ENCODE measurements at places on chromosomes 11 and 22. TPM values are rescaled to one million over a fixed set of nuclear protein-coding genes. Genes with fewer than 3 reads are reported as not detected.

DNA sequence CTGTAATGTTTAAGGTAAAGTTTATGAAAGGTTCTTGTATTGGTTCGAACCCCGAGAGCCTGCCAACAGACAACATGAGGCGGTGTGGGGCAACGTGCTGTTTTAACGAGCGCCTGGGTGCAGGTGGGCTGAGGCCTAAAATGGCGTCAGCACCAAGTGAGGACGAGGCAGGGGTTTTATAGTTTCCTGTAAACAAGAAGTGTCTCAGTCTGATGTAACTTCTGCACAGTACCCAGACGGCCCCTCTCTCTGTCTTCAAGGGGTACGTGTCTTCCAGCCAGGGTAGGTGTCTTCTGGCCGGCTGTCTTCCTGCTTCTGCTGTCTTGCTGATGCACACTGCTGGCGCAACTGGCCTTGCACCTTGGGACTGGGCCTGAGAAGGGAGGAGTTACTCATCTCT is 2.7 kb downstream of the PPFIBP2 start:
- no peak for DNase-seq

- no peak for DNase-seq
Observed at GRCh38 chr11:83070731-83071566, 748 bp downstream of the RAB30 start.

- DNase-seq: peak; percentile 3
Observed at GRCh38 chr11:102680945-102681344, 24.6 kb downstream of the MMP27 start.

DNA sequence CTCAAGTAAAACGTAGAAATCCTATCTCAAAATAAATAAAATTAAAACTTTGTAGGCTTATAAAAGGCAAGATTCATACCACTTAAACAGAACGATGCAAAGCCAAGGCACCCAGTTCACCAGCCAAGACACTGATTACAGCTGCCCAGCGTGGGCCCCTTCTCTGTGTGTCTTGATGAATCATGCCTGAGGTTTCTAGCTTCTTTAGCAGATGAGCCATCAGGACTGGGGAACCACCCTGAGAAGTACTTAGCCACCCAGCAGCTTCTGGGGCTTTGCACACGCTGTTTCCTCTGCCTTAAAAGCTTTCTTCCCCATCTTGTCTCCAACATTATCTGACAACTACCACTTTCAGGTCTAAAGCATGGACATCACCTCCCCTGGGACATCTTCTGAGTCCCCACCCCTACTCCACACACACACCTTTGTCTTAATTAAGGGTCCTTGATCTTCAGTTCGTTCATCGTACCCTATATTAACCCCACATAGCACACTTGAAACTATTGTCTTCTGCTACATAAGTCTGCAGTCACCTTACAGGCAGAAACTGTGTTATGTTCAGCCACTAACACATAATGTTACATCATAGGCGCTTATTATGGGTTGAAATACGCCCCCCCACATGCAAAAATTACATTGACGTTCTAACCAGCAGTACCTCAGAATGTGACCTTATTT is 8.7 kb upstream of the LAYN start:
- peak; percentile 92 for DNase-seq

GRCh38 chr11:117724104-117724503 is 72.9 kb downstream of the DSCAML1 start:
- DNase-seq: no peak

DNA sequence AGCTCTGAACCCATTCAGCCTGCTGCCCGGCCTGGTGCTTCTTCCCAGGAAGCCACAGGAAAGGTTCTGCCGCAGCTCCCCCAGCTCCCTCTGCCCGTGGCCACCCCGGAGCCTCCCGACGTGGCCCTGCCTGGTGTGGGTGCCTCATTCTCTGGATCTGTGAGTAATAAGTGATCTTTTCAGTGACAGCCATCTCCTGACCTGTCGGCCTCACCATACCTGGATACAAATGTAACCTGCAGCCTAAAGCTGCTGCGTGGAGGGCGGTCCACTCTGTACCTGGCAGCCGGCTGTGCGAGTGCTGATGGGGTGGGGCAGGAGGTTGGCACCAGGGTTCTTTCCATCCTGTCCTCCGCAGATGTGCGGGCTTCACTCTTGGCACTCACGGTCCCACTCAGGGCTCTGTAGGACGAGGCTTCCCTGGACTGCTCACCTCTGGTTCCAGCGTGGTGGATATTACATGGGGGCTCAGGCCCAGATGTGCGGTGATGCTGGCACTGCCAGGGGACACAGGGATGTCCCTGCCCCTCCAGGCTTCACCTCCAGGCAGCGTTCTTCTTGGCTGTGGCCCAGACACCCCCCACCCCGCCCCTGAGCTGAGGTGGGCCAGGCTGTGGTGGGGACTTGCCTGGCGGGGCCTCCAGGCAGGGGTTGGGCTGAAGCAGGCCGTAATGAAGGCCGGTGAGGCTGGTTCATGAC is 748.5 kb downstream of the BRD1 start:
- DNase-seq: no peak

DNA sequence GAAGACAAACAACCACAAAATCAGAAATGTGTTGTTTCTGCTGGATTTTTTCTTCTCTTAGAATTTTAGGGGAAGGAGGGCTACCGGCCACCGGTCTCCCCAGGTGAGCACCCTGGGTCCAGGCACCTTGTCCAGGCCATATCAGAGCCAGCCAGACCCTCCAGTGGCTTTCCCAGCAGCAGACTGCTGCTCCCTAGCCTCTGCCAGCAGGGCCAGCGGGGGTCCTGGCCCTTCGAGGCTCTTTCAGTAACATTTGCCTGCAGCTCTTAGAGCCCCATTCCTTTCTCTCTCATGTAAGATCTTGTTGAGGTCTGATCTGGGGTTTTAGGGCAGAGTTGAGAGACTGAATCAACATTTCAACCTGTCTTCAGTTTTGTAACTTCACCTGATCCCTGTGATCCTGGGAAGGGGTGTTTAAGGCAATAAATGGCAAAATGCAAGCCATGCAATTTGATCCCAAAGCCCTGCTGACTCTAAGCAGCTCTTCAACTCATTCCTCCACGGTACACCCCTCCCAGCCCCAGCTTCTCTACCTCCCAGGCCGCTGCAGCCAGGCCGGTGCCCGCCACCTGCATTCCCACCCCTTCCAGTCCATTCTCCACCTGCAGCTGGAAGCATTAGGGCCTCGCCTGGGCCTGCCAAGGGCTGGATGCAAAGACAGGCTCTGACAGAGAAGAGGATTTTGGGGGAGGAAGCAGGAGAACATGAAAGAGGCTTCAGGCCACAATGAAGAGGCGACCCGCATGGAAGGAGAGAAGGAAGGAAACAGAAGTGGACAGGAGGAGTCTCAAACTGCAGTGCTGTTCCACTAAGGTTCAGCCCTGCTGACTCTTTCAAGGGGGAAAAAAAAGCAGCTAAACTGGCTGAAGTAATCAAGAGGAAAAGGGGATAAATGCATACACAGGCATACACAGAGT is 113.0 kb upstream of the FGF3 start:
- DNase-seq: no peak

- no peak for DNase-seq
Observed at GRCh38 chr11:57775491-57775890, 13.9 kb downstream of the CTNND1 start.

DNA sequence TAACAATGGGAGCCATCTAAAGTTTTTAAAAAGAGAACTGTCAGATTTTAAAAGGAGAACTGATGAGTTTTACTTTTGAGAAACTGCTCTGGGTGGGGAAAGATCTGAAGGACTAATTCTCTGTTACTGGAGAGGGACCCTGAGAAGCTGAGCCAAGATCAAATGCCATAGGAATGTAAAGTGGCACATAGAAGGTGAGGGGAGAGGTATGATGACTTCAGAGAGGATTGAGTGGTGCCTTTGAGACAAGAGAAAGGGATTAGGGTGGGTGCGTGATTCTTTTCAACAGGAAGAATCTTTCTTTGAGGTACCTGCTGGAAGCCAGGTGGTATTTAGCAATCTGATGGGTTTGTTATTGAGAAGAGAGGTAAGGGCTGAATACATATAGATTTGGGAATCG is 9.0 kb downstream of the CRKL start:
- no peak for DNase-seq

GRCh38 chr11:80083531-80083951 is 642.7 kb upstream of the TENM4 start:
- DNase-seq: no peak

- peak; percentile 86 for DNase-seq
Observed at GRCh38 chr11:96200243-96200642, 142.8 kb downstream of the MAML2 start.

- DNase-seq: no peak
Observed at GRCh38 chr11:125519860-125520834, 24.1 kb upstream of the FEZ1 start.

The OR2AG1 gene
- not detected for total RNA-seq

The ACR gene
- not detected for total RNA-seq

The MPZL2 gene
- total RNA-seq: 0.95 TPM

The CHADL gene
- 0.23 TPM for total RNA-seq

The SLC1A2 gene
- 0.14 TPM for total RNA-seq
